ENCODE measurements at places on chromosomes 16 and 17.
A peak's percentile ranks its signal among the peaks of the same experiment; 100 is the strongest.

GRCh38 chr17:69098625-69099024 lies 37.9 kb upstream of the ABCA9 start:
- DNase-seq: no peak

DNA sequence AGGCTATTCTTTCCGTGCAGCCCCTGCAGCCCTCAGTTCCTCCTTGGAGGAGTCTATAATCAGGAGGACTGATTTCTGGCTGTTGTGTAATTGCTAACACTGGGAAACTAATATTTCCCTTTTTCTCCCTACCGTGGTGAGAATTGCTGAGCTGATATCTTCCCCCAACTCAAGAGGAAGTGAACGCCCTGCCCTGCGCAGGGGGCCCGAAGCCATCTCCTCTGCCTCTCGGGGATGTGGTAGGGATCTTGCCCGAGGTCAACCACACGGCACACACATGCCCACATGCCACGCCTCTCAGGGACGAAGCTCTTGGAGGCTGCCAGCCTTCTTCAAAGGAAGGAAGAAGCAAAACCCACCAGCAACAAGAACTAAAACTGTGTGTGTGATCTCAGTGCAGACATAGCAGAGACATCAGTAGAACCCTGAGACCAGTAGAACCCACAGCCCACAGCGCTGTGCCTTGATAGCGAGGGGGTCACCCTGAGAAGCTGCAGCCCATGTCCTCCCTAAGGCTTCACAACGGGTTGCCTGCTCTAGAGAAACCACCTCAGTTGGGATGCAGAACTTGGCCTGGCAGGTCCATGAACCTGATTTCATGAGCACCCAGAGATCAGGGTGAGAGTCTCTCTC lies 8.9 kb upstream of the ULK2 start:
- DNase-seq: peak; percentile 56

DNA sequence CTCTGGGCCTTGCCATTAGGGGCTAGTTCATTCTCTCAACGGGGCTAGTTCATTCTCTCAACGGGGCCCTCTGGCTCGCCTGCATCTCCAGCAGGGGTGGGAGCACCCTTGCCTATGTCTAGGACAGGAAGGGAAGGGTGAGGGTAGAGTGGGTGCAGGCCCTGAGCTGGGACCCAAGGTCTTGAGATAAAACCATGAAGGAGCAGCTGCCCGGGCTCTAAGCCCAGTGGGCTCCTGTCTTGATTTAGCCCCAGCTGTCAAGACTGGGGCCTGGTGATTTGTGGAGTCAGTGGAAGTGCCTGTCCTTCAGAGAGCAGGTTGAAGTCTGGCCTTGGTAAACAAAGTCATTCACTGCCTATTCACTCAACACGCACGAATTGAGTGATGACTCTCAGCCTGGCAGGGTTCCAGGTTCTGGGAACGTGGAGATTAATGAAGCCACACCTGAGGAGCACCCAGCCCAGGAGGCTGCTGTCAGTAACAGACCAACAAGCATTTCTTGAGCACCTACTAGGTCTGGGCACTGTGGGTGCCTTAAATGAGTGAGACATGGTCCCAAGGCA lies 35.4 kb downstream of the WNT3 start:
- DNase-seq: no peak

DNA sequence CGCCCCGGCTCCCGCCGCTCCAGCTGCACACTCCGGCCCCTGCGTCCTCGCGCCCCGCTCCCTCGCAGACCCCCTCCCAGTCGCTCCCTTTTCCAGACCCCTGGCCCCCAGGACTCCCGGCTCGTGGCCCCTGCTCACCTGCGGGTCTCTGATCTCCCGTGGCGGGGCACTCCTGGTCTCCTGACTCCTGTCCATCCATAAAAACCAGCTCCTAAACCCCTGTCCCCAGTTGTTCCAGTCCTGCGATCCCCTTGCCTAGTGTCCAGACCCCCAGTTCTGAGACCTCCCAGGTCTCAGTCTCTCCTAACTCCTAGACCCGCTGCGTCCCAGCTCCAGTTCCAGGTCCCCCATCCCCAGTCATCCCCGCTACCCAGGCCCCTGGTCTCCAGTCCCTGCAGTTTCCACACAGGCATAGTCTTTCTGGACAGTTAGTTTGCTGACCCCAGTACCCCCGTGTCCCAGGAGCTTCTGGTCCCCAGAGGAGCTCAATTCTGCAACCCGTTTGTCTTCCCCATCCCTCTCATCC lies 379 bp downstream of the SNX29 start:
- DNase-seq: no peak

DNA sequence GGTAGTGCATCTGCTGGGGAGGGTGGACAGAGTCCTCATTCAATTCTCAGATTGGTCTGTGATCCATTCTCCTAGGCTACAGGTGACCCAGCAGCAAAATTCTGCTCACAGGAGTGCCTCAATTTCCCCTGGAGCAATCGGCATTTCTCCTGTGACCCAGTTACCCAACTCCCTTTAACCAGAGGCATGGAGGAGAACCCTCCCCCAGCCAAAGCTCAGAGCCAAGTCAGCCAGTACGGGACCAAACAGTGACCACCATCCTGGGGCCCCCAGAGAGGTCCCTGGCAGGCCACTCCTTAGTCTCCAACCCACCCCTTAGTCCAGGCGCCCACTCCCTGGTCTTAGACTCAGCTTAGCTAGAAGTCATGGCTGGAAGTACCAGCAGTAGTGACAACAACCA lies 75.6 kb downstream of the DYNLRB2 start:
- no peak for DNase-seq

- DNase-seq: no peak
Observed at GRCh38 chr16:21526923-21527807, 72.2 kb upstream of the METTL9 start.

DNA sequence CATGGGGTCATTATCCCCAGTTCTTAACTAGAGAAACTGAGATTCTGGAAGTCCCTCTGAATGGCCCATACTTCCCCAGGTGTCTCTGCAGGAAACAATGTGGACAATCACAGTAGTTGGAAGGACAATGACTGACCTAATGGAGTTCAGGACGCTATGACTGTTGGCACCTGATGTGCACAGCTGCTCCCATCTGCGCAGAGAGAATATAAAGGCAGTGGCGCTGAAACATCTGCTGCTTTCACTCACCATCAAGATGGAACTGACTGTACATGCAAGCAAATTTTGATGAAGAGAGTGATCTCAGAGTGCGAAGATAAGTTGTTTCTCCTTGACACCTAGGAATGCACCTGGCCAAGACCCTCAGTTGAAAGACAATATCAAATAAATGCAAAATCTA lies 395.7 kb upstream of the ASIC2 start:
- DNase-seq: no peak

DNA sequence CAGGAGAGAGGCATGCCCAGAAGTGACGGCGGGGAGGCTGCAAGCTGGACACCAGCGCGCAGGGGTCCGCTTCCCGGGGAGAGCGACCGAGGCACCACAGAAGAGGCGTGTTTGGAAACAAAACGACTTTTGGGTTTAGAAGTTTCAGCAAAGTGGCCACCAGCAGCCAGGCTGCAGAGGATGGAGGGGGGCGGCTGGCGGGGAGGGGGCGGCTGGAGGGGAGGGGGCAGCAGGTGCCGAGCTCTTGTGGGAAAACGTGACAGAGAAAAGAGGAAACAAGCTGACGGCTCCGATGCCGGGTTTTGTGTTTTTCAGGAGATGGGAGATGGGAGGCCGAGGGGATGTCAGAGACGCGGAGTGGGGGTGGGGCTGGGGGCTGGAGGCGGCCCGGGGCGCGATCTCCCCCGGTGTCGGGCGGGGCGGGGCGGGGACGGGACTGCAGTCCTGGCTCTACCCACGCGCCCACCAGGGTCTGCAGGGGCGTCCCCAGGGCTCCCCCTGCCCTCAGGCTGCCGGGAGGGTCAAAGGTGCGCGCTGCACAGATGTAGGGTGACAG lies 32.1 kb upstream of the RPH3AL start:
- DNase-seq: no peak

GRCh38 chr16:8481810-8482209 lies 108.5 kb downstream of the TMEM114 start:
- DNase-seq: no peak

- no peak for DNase-seq
Observed at GRCh38 chr16:53040788-53041187, 11.9 kb downstream of the CHD9NB start.

DNA sequence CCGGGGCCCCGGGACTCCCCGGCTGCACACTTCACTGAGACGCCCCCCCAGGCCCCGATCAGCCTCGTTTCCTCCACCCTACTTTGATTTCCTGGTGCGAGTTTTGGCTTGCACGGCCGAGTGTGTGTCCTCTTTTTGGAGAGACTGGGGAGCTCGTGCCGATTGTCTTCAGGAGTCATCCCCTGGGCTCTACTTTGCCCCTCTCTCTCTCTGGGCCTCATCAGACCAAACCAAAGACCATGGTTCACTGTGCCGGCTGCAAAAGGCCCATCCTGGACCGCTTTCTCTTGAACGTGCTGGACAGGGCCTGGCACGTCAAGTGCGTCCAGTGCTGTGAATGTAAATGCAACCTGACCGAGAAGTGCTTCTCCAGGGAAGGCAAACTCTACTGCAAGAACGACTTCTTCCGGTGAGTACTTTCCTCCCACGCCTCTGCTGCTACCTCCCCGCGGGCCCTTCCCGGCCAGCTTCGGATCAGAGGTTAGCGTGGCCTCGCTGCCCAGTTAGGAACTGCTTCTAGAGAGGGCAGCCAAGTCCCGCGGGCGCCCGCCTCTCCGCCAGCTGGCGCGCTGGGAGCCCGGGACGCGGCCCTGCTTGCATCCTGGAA lies 787 bp downstream of the LHX1 start:
- peak; percentile 38 for DNase-seq

DNA sequence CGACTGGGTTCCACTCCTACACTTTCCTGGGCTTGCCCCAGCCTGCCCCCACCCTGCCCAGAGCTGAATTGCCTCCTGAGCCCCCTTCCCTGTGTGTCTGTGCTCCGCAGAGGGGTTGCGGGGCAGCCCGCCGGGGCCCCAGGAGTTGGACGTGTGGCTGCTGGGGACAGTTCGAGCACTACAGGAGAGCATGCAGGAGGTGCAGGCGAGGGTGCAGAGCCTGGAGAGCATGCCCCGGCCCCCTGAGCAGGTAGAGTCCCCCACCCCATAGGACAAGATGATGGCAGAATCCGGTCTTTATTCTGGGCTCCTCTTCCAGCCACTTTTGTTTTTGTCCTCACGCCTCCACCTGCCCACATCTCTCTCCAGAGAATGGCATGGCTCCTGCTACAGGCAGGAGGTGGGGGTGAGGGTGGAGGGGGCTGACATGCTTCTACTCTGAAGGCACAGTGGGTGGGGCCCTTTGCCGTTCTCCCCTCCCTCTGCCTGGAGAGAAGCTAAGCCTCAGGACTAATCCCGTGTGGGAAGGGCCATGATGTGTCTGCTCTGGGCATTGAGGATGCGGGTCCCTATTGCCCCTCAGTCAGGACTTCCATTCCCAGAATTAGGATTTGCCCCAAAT lies 3.5 kb downstream of the ACBD4 start:
- DNase-seq: no peak

DNA sequence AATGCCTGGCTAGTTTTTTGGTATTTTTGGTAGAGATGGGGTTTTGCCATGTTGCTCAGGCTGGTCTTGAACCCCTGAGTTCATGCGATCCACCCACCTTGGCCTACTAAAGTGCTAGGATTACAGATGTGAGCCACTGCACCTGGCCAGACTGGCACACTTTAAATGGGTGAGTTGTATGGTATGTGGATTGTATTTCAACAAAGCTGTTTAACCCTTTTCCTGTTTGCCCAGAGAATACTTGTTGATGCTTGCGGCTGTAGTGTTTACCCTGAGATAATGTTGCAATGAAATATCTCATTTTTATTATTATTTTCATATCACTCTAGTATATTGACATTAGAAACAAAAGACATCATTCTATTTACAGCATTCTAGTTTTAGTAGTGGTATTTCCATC lies 17.1 kb upstream of the TMEM94 start:
- DNase-seq: no peak

- DNase-seq: no peak
Observed at GRCh38 chr17:34879146-34879545, 82.1 kb downstream of the CCT6B start.

GRCh38 chr17:78883089-78883532 lies 19.9 kb downstream of the CEP295NL start:
- DNase-seq: peak; percentile 14

GRCh38 chr16:5077304-5077703 lies 5.7 kb downstream of the ALG1 start:
- no peak for DNase-seq

DNA sequence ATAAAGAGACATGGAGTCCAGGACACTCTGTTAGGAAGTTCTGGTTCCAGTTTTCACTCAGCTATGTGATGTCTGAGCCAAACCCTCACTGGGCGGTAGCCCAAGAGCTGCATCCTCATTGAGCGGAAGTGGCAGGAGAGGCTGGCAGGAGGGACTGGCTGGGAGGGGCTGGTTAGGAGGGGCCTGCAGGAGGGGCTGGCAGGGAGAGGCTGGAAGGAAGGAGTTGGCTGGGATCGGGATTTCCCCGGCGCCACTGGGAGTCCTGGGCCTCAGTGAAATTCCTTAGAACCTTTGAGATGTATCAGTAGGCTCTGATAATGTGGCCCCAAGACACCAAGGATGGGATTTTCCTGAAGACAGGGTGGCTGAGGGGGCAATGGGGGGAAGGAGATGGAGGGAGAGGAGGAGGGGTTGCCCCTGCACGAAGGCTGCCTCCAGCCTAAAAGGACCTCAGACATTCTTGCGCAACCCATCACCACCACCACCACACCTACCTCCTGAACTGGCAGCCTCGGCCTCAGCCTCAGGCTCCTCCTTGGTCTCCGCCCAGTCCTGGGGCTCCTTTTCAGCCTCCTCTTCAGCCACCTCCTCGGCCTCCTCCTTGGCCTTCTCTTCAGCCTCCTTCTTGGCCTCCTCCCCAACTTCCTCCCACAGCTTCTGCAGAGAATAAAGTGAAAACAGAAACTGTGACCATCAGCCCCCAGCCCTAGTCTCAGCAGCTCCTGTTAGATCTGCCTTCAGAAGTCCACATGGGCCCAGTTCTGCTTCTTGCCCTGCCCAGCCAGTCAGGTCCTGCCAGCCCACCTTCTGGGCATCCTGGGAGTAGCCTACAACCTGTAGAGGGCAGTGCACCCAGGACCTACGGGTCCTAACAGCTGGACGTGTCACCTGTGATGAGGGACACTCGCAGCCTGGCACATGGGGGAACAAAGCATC lies 31.7 kb downstream of the CNGB1 start:
- DNase-seq: no peak
